GM12891 (cell line): ENCODE measurements at places on chromosomes 4 and X.

GRCh38 chr4:105972946-105973621 lies 77.8 kb downstream of the NPNT start:
- no peak for DNase-seq

- DNase-seq: no peak
Measured at GRCh38 chr4:22202975-22203710, 254.6 kb upstream of the KCNIP4 start.

DNA sequence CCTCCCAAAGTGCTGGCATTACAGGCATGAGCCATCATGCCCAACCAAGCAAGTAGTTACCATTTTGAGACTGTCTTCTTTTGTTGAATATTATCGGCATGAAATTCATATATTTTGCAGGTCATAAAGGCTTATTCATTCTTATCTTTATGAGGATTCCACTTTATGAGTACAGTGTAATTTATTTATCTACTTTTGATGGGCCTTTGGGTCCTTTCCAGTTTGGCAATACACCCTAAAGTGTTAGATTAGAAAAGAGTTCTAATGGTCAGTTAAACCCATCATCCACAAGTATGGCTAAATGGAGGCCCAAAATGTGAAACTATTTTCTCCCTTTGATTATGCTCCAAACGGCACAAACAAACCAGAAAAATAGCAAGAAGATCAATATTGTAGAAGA lies 10.9 kb upstream of the ABCG2 start:
- DNase-seq: no peak

GRCh38 chr4:70993181-70994068 lies at the start of gene DCK:
Gene DCK (plus strand): TSS chr4:70993649. CDS start chr4:70993836, 187 bp downstream.
- peak; percentile 79 for DNase-seq

DNA sequence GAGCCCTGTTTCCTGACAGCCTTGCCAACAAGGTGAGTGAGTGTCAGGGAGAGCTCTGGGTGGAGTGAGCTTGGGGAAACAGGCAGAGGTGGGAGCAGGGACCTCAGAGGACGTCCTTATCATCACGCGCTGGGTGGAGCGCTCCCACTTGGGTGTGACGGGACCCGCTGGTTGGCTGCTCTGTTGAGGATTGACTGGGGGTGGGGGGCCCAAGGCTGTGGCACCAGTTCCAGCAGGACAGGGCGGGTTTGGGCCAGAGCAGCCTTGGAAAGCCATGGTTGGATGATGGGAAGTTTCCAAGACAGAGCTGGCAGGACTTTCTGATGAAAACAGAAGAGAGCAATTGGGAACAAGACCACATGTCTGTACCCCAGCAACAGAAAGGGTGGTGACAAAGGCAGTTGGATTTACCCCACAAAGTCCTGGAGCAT lies 3.0 kb upstream of the PCGF3 start:
- no peak for DNase-seq

DNA sequence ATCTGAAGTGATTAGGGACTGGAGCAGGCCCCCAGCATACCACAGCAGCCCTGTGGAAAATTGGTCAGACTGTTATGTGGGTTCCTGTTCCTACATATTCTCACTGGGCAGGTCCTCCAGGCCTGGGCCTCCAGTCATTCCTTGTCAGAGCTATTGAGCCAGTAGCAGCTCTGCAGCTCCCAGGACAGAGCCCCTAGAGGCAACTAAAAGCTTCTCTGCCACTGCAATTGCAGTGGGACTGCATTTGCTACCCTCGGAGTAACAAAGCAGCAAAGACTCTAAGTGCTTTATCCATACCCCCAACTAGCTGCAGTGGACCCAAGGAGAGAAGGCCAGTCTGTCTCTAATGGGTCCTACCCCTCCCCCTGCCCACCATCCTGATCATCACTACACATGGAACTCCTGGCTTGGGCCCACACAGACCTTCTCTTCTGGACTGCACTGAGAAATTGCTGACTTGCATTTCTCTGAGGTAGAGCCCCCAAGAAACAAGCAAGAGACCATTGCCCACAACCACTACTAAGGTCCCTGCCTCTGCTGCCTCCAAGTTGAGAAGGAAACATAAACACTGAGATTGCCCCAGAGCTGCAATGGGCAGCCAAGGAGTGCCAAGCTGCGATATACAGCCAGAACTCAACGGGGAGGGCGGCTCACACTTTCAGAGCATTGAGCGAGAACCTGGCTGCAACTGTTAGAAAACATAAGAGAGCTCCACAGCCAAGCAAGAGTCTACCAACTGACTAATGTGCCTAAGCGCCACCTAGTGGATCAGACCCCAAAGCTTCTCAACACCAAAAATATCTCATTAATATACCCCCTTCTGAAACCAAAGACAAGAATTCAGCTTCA lies 738.7 kb upstream of the NDST4 start:
- peak; percentile 14 for DNase-seq

DNA sequence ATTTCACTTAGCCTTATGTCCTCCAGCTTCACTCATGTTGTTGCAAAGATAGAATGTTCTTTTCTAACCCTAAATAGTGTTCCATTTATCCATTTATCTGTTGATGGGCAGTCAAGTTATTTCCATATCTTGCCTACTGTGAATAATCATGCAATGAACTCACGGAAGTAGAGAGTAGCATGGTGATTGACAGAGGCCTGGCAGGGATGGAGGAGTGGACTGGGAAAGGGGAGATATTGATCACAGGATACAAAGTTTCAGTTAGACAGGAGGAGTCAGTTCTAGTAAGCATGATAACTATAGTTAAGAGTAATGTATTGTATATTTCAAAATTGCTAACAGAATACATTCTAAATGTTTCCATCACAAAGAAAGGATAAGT lies 10.3 kb upstream of the CLNK start:
- no peak for DNase-seq

GRCh38 chrX:3450881-3451570 lies 104.6 kb upstream of the MXRA5 start:
- no peak for DNase-seq

GRCh38 chrX:102129473-102129872 lies 4.0 kb downstream of the TCEAL2 start:
- DNase-seq: no peak

GRCh38 chrX:124488412-124489161 lies 142.2 kb downstream of the SH2D1A start:
- no peak for DNase-seq

DNA sequence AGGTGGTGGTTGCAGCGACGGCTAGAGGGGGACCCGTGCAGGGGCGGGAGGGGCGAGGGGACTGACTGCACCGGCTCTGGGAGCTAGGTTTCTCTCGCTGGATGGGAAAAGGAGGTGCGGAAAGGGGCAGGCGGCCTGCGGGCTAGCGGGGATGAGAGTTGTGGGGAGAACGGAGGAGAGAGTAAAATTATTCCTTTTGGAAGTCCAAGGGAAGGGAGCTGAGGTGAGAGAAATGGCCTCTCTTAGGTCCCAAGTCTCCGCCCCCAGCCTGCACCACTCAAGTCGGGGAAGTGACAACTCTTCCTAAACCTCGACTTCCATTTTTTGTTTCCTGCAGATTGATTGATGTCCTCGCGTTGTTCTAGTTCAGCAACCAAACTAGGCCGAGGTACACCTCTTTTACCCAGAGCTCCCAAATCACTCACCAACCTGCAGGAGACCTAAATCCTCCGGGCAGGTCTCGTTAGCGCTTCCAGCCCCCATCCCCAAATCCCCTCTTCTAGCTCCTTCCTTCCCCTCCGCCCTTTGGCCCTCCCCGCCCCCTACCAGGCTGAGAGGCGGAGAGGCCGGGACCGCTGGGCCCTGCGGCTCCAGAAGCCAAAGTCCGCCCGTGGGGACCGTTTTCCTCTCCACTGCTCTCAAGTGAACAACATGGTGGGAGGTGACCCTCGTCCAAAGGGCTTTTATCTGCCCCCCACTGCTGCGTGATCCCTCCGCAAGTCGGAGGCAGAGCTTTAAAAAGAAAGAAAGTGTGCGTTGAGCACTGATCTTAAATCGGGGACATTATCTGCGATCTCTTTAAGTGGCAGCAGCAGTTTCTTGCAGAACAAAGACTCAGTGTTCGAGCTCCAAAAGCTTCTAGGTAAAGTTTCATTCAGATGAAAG lies 7.3 kb downstream of the PITX2 start:
- no peak for DNase-seq

DNA sequence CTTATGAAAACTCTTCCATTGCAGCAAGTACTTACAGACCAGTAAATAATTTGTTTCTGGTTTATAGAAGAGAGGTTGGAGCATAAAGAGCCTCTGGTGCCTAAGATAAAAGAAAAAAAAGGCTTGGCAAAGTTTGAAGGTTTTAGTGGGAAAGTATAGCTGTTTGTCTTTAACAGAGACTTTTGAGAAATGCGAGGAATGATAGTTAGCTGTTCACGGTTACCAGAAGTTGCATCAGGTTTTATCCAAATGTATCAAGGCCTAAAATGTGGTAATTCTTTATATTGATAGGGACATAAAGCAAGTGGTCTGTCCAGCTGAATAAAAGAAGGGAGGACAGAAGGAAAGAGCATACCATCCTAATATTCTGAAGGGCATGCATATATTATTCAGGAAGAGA lies 29.3 kb downstream of the RAP1GDS1 start:
- DNase-seq: no peak

DNA sequence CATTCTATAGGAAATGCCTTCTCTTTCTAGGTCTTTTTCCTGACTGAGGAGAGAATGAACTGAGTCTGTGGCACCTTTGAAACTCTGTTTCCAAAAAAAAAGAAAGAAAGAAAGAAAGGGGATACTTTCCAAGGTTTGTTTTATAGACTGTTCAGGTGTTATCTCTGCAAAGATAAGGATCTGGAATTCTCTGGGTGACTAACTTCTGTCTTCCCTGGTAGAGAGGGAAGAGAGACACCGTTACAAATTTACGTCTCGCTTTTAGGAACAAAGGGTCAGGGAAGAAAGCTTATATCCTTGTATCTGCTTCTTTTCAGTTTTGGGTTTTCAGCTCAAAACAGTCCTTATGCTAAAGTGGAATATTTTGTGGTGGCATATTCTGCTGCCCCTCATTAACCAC lies 314.1 kb downstream of the RAPGEF2 start:
- no peak for DNase-seq

DNA sequence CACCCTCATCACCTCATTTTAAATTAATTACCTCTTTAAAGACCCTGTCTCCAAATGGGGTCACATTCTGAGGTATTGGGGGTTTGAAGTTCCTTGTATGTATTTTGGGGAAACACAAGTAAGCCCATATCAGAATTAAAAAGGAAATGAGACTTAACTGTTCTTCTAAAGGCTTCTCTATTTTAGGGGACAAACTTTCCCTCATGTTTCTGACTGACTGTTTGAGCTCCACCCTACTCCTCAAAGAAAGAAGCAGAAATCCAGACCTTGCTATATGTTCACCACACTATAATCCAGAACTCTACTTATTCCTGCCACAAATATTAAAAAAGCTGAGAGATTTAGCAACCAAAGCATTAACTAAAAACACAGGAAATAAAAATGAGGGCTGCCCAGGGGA lies 258.8 kb downstream of the ARHGAP24 start:
- no peak for DNase-seq

- no peak for DNase-seq
Measured at GRCh38 chr4:159191989-159192388, 89.1 kb downstream of the RAPGEF2 start.

DNA sequence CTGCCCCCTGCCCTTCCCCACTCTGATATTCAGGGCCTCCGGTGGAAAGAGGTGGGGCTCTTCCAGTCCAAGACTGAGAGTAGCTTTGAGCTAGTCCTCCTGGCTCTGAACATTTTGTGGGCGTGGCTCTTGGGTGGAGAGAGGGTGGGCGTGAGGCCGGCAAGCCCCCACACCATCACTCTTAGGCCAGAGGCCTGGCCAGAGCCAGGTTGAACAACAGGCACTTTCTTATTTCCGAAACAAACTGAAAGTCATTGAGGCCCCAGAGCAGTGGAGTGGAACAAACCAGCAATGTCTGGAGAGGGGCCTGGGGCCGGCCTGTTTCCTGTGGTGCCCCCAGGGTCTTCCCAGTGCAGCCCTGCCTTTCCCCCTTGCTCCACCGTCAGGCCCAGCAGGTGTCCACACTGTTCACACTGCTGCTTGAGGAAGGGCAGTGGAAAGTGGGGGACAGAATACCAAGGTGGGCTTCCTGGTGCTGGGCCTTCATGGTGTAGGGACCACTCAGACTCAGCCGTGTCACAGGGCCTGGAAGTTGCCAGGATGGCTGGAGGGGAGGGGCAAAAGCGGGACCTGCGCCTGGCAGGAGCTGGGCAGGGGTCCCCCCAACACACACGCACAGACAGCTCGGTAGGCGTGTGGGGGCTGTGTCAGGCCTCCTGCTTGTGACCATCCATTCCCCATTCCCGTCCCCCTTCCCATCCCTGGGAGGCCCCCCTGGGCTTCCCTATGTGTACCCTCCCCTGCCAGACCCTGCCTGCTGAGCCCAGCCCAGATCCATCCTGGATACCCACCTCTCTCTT lies 2.9 kb downstream of the ADRA2C start:
- no peak for DNase-seq

DNA sequence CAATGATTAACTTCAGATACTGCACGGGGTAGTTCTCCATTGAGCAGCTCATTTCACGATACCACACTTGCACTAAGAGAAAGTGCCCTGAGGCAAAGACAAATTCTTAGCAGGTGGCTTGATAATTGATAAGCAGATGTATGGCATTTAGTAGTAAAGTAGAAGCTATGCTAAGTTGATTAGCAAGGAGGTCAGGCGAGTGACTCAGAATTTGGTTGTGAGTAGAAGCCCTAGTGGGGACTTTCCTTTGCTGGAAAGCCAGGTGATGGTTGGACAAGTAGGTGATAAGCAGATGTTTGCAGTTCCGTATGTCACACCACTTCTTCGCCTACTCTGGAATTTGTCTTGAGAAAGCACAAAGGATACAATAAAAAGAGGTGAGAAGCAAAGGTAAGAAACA lies 58.7 kb downstream of the TLL1 start:
- no peak for DNase-seq

- DNase-seq: no peak
Measured at GRCh38 chr4:89572224-89572858, 264.6 kb downstream of the SNCA start.

DNA sequence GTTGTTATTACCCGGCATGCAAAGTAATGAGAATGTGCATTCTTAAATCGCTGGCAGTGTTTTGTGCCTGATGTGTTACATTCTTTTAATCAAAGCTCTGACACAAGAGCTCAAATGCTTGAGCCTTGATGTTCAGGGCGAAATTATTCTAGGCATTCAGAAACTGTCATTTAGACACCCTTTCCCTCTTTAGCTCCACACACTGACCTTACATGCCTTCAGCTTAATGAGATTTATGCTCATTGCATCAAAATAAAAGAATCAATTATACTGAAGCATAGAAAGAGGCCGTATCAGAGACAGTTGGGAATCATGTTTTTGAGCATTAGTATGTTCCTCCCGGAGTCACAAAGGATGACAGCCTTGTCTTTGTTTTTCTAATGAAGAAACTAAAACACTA lies 56.7 kb downstream of the FAM114A1 start:
- no peak for DNase-seq

DNA sequence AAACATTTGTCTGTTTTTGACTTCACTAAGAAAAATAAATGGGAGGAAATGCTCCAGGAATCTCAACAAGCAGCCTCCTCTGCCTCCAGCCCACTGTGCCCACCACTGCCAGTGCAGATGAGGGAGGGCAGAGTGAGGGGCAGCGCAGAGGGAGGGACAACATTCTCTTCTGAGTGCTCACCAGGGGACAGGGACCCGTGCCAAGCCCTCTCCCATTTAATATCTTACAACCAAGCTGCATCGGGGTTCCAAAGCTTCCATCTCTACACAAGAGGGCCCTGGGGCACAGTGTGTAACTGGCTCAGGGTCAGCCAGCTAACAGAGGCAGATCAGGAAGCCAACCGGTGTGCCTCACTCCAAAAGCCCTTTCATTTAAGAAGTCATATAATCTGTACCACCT lies 120.4 kb downstream of the NSUN7 start:
- DNase-seq: no peak

GRCh38 chrX:28223991-28224390 lies 242.7 kb upstream of the DCAF8L1 start:
- DNase-seq: no peak

- no peak for DNase-seq
Measured at GRCh38 chr4:173937631-173938270, 345.7 kb downstream of the FBXO8 start.
